Cardiac fibroblast (primary cell): ENCODE measurements at places on chromosomes 2 and 18.

GRCh38 chr2:120748310-120748709 lies 12.6 kb downstream of the GLI2 start:
- no peak for DNase-seq

- no peak for DNase-seq
These were observed 441.1 kb downstream of the LRATD1 start for GRCh38 chr2:15073664-15074063.

- no peak for DNase-seq
These were observed 1.6 kb downstream of the CELF4 start for GRCh38 chr18:37563931-37564392.

DNA sequence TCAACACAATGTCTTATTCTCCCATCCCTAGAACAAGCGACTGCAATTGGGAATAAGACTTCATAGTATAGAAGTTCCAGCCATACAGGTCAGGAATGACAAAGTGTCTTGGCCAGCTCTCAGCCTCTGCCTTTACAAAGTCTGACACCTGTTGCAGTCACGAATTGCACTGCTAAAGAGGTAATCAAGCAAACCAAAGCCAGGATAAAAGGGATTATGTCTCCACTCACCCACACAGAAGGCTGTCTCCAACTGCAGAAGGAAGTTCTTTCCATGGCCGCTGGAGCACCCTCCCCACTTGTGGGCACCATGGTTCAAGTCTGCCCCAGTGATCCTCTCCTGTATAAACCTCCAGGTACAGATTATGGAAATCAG lies 114.8 kb upstream of the PKDCC start:
- DNase-seq, result no peak

- DNase-seq, result no peak
These were observed 70.5 kb downstream of the CSRNP3 start for GRCh38 chr2:165539985-165540384.

DNA sequence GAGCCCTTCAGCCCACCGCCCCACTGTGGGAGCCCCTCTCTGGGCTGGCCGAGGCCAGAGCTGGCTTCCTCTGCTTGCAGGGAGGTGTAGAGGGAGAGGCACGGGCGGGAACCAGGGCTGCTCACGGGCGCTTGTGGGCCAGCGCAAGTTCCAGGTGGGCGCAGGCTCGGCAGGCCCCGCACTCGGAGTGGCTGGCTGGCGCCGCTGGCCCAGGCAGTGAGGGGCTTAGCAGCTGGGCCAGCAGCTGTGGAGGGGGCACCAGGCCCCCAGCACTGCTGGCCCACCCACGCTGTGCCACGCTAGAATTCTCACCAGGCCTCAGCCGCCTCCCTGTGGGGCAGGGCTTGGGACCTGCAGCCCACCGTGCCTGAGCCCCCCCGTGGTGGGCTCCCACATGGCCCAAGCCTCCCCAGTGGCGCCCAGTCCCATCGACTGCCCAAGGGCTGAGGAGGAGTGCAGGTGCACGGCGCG lies 45.2 kb downstream of the SLC5A7 start:
- DNase-seq, result no peak

DNA sequence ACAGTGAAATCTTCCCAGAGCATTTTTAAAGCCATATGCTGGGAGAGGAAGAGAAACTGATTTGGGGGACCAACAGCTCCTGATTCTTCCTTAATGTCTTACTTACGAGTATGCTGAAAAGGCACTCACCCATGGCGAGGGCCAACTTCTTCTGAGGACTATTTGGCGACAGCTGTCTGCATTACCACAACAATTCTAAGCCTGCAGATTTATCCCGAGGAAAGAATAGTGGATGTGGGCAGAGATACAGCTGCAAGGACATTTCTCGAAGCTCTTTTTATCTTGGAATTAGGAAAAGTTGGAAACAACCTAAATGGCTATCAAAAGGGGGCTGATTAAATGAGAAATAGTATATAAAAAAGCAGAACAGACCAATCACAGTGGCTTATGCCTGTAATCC lies 40.3 kb upstream of the FHL2 start:
- DNase-seq, result no peak

DNA sequence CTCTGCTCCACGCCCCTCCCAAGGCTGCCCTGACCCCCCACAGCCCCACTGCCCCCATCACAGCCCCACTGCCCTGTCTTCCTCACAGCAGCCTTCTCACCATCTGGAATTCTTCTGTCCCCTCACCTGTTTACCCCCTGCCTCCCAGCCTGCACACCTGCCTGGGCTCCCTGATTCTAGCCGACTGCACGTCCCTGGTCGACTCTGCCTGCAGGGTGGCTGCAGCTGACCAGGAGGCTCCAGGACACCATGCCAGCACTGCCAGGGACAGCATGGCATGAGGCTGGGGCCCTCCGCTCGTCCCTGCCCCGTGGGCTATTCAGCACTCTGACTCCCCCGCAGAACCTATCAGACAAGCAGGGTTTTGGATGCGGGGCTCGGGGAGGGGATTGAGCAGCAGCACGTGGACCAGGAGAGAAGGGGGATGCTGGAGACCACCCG lies 254.1 kb downstream of the HDAC4 start:
- DNase-seq, result no peak

GRCh38 chr2:9166579-9167377 lies 39.8 kb upstream of the ASAP2 start:
- DNase-seq, result peak; percentile 16

DNA sequence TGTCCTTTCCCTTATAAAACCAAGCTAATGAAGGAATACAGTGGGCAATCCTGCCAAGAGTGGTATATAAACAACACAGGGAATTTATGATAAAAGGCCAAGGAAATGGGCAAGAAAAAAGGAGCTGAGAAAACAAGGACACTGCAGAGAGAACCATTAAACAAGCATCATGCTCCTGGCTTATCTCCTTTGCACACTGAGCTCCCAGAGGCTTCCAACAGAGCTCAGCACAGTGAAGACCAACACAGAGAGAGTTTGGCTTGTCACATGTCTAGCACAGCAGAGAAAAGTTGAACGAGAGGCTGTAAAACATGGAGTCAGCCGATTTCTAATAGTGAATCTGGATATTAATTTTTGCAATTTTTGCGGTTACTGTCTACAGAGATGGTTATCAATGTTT lies 68.0 kb upstream of the KLF7 start:
- no peak for DNase-seq

DNA sequence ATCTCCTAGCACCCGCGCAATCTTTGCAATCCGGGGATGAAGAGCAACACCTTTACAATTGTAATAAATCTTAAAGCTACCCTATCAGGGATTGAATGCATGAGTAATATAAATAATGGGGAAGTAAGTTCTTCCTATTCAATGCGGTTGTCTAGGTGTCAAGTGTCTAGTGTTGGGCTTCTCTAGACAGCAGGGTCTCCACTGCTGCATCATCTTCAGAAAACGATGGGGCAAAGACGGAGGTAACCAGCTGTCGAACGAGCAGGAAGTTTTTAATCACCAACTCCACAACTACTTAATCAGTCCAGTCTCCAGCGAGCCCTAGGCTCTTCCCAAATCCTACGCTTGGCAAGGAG lies 573 bp downstream of the STAM2 start:
- DNase-seq, result no peak

DNA sequence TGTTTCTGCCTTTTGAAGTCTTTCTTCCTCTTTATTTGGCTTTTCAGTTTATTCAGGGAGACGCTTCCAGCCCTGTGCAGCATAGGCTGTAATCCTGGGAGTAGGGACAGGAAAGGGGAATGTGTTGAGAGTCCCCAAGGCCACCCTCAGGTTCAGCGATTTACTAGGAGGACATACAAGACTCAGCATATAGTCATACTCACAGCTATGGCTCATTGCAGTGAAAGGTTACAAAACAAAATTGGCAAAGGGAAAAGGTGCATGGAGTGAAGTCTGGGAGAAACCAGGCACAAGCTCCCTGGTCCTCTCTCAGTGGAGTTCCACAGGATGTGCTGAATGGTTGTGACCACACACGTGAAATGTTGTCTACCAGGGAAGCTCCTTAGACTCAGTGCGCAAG lies 49.6 kb upstream of the ZNF638 start:
- no peak for DNase-seq

DNA sequence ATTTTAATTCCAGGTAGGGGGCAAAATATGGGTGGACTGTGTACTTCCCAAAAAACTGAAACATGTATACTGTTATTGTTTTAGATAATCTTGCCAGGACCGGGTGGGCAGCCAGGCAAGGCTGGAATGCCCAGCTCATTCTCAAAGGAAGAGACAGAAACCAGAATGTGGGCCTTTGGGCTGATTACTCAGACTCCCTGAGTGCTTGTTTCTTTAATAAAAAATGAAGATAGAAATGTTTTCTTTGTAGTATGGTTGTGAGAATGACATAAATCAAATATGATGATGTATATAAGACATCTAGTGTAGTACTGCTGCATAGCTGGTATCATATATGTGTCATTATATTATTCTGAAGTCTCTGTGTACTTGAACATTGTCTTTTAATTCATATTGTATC lies 231.6 kb upstream of the NT5C1B start:
- no peak for DNase-seq

DNA sequence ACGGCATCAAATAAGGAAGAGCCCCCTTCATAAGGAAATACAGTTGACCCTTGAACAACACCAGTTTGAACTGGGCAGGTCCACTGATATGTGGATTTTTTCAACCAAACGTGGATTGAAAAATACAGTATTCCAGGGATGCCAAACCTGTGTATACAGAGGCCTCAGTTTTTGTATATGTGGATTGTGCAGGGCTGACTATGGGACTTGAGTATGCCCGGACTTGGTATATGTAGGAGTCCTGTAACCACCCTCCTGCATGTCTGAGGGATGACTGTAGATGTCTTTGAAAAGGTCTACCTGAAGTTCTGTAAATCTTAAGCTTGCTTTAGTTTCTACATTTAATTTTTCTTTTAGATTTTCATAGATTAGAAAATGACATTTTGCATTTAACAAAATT lies 50.0 kb downstream of the EML4 start:
- no peak for DNase-seq

- peak; percentile 6 for DNase-seq
These were observed 146.4 kb downstream of the FTCDNL1 start for GRCh38 chr2:199704358-199705238.

- no peak for DNase-seq
These were observed 66.8 kb upstream of the NFATC1 start for GRCh38 chr18:79328887-79329286.

GRCh38 chr18:32372381-32373061 lies 98.2 kb downstream of the GAREM1 start:
- no peak for DNase-seq

- no peak for DNase-seq
These were observed 125.6 kb upstream of the RPRM start for GRCh38 chr2:153604133-153604532.

GRCh38 chr2:33267756-33268155 lies 208.7 kb upstream of the RASGRP3 start:
- peak; percentile 62 for DNase-seq

GRCh38 chr18:74351354-74351753 lies 35.7 kb downstream of the C18orf63 start:
- peak; percentile 60 for DNase-seq

DNA sequence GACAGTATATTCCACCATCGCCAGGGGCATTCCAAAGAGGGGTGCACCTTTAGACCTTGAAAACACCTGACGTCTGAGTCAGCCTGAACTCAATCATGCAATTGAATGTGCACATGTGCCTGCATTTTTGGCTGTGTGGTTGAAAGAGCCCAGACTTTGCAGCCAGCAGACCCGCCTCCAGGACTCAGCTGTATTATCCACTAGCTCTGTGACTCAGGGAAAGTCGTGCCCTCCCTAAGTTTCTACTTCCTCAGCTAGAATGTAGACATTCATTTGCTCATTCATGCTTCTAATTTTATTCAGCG lies 94.2 kb downstream of the LRRC30 start:
- peak; percentile 18 for DNase-seq

DNA sequence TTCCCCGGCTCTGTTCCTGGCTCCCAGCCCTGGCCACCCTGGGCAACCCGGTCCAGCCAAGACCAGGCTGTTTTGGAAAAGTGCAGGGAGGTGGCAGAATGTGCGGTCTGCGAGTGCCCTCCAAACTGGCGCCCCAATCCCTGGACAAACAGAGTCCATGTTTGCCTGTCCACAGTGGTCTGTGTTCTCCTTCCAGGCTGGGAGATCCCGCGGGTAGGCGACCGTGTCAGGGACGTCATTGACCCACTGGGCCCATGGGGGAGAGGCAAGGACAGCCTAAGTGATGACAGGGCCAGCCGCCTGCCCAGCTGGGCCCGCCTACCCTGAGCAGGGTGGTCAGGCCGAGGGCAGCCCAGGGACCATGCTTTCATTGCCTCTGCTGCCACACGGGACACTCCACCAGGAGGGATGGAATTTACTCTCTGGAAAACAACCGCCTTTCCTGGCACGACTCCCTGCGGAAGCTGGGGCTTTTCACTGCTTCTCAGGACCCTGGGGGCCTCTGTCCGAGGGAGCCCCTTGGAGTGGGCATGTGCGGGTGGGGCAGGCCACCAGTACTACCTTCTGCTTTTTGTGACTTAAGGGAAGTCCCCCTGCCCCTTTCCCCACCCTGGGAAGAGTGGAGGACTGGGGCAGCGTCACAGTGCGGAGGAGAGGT lies 20.1 kb downstream of the CYP26B1 start:
- no peak for DNase-seq

DNA sequence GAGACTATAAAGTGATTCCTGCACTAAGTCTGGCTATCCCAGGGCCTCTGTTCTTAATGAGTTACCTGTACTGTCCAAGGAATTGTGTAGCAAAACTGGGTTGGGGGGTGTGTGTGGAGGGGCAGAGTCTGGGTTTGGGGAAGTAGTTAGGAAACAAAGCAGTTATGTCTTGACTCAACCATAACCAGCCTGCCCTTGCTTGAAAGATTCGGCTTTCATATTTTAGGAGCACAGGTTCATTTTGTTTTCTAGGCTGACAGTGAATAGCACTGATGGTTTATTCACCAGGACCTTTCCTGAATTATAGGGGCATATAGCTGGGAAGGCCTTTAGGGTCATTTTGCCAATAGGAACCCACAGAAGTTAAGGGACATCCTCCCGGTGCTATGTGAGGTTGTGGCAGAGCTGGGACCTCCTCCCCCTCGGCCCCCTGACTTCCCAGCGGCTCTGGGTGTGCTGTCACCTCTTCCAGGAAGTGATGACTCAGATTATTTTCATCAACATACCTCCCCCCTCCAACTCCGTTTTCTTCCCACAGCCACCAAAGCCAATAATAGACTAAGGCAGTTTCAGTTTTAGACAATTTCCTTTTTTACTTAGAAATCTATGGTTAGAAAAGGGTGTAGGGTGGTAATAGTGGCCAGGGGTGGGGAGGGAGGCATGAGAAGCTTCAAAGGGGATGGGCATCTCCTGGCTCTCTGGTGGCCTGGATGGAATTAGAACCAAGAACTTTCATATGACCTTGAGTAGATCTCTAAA lies 44.8 kb downstream of the SETBP1 start:
- peak; percentile 65 for DNase-seq

DNA sequence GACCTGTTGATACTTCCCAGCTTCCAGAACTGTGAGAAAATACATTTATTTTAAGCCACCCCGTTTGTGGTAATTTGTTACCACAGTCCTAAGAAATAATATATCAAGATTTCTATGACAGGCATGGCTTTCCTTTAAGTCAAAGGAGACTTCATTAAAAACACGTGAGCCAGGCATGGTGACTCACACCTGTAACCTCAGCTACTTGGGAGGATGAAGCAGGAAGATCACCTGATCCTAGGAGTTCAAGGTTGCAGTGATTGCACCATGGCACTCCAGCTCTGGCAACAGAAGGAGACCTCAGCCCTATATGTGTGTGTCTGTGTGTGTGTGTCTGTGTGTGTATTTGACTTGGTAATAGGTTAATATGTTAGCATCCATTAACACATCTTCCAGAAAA lies 69.8 kb upstream of the SCN7A start:
- DNase-seq, result no peak
